ENCODE measurements at places on chromosomes 3 and 15. TPM values are rescaled to one million over a fixed set of nuclear protein-coding genes. Genes with fewer than 3 reads are reported as not detected.

DNA sequence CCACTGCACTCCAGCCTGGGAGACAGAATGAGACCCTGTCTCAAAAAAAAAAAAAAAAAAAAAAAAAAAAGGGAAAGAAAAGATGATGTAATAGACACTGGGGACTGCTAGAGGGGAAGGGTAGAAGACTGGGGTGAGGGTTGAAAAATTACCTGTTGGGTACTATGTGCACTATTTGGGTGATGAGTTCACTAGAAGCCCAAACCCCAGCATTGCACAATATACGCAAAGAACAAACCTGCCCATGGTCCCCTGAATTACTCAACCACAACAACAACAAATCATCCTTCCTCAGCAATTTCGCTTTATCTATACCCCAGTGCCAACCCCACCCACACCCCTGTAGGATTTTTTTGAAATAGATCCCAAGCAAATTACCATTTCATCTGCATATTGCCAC lies 13.5 kb downstream of the NIPA1 start:
- no peak for DNase-seq

GRCh38 chr15:101172501-101173071 lies 79.3 kb downstream of the CHSY1 start:
- no peak for DNase-seq

GRCh38 chr3:185279587-185280138 lies 25.8 kb upstream of the EHHADH start:
- DNase-seq = no peak

DNA sequence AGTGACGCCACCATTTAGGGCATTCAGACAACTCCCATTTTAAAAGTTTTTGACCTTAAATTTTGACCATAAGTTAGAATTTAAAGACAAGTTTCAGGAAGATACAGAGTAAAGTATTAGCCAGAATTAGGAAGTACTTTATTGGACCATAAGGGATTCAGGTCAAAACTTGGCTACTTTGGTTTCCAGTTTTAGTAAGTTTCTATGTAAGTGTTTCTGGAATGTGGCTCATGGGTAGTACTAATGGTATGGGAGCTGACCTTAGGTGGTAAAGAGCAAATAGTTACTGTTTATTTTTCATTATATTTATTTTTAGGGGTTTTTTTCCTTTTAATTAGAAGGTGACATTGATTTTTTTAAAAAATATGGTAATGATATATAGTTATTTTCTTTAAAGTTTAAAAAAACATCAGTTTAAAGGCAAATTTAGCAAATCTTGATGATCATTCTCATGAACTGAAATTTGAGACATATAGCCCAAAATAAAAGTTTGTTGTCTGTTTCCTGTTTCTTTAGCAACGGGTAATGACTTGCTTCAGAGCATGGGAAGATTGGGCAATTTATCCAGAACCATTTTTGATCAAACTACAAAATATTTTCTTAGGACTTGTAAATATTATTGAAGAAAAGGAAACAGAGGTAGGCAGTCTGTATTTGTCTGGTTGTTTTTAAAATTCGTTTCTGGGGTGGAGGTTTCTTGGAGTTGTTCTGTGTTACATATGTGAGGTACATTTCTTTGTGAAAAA lies 34.3 kb downstream of the U2SURP start:
- no peak for DNase-seq

GRCh38 chr3:185176750-185177359 lies 24.0 kb upstream of the C3orf70 start:
- no peak for DNase-seq

The GOLGA8R gene
- 8.8 TPM for total RNA-seq

The AMIGO3 gene
- 5.8 TPM for total RNA-seq

The NEK10 gene
- 21.4 TPM for total RNA-seq

The CISH gene
- 13.3 TPM for total RNA-seq

The SLCO3A1 gene
- total RNA-seq = 16.5 TPM

Measured in thoracic aorta (tissue), 2 donors.